SK-N-SH (cell line): ENCODE measurements at places on chromosomes 11 and 22.
A peak's percentile ranks its signal among the peaks of the same experiment; 100 is the strongest.

DNA sequence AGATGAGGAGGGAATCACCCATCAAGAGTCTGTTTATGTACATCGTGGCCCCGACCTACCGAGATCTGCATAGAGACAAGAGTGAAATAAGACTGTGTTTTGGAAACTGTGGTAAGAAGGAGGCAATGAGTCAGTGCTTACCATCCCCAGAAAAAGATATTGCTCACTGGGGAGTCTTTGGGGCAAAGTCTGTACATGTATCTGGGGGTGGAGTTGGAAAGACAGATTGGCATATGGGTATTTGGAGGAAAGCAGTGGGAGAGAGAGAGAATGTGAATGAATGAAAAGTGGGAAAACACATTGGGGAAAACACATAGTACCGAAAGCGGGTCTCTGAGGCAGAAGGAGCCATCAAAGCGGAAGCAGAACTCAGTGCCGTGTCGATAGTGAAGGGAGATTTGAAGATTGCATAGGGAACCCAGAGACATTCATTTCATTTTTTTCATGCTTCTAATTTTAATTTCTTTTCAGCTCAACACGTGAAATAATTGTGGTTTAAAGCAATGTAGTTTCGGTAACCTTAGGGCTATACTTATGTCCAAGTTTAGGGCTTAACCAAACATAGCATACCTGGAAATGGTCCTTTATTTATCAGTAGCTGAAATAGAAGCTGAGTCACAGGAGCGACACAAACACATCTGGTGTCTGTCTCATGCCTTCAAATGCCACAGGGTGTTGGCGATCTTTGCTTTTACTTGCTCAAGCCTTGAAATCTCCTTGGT, 98.6 kb upstream of the CD44 start:
- peaks cover 22% of the 10 kb centered on the region; the same call in 1 of the 2 replicates for H3K4me1 ChIP-seq
- no peak overlapping the region for H3K27ac ChIP-seq
- no peak overlapping the region for H3K4me3 ChIP-seq
- H3K27me3 ChIP-seq = no peaks in the 10 kb centered on the region

GRCh38 chr22:39430576-39431150, 26.1 kb upstream of the MGAT3 start:
- no peaks in the 10 kb centered on the region for H3K27me3 ChIP-seq
- no peak overlapping the region for H3K4me3 ChIP-seq
- peaks cover 4% of the 10 kb centered on the region; the same call in 1 of the 2 replicates for H3K4me1 ChIP-seq
- no peak for DNase-seq
- no peak overlapping the region for H3K27ac ChIP-seq

DNA sequence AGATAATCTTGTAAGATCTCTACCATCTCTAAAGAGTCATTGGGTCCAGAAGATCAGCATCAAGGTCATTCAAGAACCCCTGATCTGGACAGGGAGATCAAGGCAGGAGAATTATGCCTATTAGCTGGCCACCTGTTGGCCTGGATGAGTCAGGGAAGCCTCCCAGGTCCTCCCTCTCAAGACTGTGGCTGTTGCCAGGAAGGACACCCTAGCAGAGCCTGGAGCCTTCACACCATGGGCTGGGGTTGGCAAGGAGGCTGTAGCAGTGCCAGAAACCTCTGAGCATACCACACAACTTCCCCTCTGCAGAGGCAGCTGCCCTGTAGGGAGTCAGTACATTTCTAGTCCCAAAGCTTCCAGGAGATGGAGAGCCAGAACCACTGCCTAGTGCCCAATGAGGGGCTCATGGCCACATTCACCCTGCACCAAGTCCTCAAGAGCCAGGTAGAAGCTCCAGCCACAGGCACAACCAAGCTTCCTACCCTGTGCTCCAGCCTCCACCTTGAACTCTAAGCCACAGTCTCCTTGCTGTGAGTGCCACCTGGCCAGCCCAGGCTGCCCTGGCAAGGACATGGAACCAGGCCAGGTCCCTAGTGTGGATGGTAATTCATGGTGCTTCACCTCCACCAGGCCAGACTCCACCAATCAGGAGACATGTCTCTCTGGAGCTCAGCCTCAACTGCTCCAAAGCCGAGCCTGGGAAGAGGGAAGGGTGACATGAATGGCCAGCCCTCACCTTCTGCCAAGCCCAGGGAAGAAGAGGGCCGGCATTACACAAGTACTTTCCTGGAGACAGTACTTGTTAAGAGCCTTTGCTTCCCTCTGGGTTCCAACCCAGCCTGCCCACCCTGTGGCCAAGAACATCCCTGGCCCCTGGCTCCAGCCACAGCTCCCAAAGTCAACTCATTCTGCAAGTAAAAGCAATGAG, 124.3 kb downstream of the BUD13 start:
- H3K4me3 ChIP-seq = no peak overlapping the region
- DNase-seq = no peak
- H3K27ac ChIP-seq = no peak overlapping the region
- H3K4me1 ChIP-seq = no peaks in the 10 kb centered on the region

DNA sequence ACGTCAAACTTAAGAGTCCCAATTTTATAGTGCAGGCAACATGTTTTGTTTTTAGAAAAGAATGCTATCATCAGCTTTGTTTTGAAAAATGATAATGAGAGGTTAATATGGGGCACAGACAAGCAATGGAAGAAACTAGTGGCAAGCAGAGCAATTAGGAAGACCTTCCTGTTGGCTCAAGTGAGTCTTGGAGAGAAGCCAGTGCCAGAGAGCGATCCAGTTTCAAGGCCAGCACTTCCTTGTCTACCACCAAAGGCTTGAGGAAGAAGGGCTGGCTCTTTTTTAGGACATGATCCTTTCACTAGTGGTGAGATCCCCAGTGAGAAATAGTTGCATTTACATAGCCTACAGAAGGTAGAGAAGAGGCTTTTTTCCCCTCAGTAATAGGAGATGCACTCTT, 1340.7 kb downstream of the LRRC4C start:
- no peaks in the 10 kb centered on the region for H3K27me3 ChIP-seq
- no peaks in the 10 kb centered on the region for H3K36me3 ChIP-seq
- no peak overlapping the region for H3K27ac ChIP-seq
- no peak for DNase-seq
- H3K4me1 ChIP-seq = peaks cover 6% of the 10 kb centered on the region; the same call in 1 of the 2 replicates

GRCh38 chr11:128467610-128468041, 119.7 kb downstream of the ETS1 start:
- H3K36me3 ChIP-seq = peaks cover 32% of the 10 kb centered on the region
- H3K27ac ChIP-seq = peak overlapping the region; percentile 99
- H3K27me3 ChIP-seq = no peaks in the 10 kb centered on the region

DNA sequence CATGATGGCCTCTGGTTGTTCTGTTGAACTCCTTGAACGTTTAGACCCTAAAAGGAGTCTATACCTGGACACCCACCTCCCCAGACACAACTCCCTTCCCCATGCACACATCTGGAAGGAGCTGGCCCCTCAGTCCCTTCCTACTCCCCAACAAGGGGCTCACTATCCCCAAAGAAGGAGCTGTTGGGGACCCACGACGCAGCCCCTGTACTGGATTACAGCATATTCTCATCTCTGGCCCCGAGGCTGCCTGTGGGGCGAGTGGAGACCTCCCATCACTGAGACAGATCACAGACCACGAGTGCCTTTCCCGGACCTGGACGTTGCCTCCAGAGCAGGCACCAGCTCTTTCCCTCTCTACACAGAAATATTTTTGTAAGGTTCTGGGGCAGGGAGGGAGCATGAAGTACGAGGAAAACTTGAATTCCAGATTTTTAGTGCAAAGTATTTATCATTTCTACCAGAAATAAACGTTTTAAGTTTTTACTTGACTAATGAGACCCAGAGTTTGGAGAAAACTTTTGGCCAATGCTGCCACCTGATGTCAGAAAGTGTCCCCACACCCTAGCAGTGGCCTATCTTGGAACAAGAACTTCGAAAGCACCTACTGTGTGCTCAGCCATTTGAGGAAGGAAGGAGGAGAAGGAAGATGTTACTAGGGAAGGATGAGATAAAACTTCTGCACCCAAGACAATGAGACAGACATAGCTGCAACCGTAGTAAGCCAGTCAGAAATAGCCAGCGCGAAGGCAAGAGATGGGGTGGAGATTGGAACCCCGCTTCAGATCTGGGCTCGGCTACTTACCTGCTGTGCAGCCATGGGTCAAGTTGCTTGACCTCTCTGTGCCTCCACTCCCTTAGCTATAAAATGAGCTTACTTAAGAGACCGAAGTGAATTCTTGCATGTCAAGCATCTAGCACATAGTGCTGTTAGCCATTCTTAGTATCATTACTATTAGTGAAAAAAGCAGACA, 10.2 kb upstream of the POU2F3 start:
- no peaks in the 10 kb centered on the region for H3K36me3 ChIP-seq
- H3K4me1 ChIP-seq = no peaks in the 10 kb centered on the region
- no peak overlapping the region for H3K27ac ChIP-seq
- peak; percentile 66 for DNase-seq

DNA sequence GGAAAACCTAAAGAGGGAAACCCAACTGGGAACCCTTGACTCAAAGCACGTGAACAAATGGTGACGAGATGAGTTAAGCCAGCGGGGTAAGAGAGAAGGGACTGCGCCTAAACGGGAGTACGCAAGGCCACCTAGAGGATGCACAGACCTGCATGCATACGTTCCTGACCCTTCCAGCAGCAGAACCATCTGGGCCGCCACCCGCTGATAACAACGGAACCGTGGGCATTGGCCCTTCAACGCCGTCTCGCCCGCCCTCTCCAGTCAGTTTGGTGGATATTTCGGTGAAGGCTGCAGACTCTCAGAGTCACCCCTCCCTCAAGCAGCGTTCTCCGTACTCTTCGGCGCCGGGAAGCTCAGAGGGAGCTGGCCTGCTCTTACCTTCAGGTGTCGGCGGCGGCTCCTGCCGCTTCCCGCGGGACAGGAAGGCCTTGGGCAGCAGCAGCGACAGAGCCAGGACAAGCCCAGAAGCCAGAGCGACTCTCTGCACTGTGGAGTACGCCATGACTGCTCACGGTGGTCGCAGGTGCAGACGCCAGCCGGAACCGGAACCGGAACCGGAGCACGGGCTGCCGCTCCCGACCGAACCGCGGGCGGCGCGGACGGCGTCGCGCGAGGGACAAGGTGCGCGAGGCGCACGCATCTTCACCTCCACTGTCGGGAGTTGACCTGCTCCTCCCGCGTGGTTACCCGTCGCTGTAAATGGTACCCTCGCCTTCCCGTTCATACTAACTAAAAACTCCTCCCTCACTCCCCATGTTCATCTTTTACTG, at the start of gene RIC3:
Gene RIC3, minus strand, starts transcription at position 541 of the 773 bp plus-strand sequence. Its CDS starts 36 bp downstream, at position 505.
- peak within 1 kb of the TSS; percentile 56 for H3K4me3 ChIP-seq
- DNase-seq = peak; percentile 74
- no peaks in the 10 kb centered on the region for H3K36me3 ChIP-seq
- H3K4me1 ChIP-seq = peaks cover 2% of the 10 kb centered on the region
- peak within 1 kb of the TSS; percentile 80 for H3K27ac ChIP-seq

DNA sequence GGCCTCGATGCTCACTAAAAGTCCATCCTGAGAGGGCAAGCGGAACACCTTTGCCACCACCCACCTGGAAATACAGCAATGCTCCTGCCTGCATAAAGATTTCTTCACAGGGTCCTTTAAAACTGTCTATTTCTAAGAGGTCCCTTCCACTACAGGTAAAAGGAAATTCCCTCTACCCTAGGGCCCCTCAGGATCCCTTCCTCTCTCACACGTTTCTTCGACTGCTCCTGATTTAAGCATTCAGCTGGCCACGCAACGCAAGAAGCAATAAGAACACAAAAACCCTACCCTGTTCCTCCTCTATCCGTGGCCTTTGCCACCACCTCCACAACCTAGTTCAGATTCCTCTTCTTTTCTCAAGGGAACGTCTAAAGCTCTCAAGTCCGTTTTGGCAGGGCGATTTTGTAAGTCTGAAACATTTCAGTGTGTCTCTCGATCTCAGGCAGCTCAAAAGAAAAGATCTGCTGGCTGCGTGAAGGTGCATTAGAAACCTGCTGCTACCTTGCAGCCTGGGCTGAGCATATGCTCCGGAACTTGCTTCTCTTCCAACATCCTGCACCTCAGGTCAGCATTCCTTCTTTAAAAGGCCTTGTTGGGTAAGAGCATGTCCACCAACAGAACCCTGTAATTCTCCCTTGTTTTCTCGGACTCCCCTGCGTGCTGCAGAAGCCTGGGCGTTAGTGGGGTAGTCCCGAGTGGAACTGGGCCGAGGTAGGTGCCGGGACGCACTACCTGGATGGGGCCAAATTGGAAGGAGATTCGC, 1.6 kb downstream of the LGR4 start:
- H3K27me3 ChIP-seq = no peaks in the 10 kb centered on the region
- DNase-seq = no peak
- H3K4me3 ChIP-seq = peak overlapping the region; percentile 87
- H3K36me3 ChIP-seq = no peaks in the 10 kb centered on the region
- H3K4me1 ChIP-seq = peaks cover 10% of the 10 kb centered on the region
- no peak overlapping the region for H3K27ac ChIP-seq

DNA sequence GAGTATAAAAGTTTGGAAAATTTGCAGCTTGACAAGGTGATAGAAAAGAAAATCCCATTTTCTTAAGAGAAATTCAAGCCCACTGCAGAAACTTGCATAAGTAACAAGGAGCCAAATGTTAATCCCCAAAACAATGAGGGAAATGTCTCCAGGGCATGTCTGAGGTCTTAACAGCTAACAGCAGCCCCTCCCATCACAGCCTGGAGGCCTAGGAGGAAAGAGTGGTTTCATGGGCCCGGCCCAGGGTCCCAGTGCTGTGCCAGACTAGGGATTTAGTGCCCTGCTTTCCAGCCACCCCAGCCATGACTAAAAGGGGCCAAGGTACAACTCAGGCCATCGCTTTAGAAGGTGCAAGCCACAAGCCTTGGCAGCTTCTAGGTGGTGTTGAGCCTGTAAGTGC, 123.7 kb upstream of the TRPC6 start:
- no peaks in the 10 kb centered on the region for H3K27me3 ChIP-seq
- no peak overlapping the region for H3K27ac ChIP-seq
- no peak overlapping the region for H3K4me3 ChIP-seq
- DNase-seq = no peak
- H3K36me3 ChIP-seq = no peaks in the 10 kb centered on the region

DNA sequence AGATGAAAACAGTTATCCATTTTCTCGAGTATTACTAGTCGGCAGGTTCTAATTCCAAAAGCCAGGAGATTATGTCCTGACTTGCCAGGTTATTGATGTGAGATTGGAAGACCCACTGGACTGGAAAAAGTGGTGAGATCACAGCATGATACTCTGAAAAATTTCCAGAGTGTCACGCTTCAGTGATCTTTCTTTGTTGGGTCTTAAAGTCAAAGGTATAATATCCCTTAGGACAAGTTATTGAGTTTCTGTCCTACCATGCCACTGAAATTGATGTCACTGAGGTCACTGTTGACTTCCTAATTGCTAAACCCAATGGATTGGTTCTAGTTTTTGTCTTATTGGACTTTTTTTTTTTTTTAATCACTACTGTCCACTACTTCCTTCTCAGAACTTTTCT, 104.5 kb upstream of the GRAMD1B start:
- H3K36me3 ChIP-seq = no peaks in the 10 kb centered on the region
- no peak overlapping the region for H3K4me3 ChIP-seq
- no peak overlapping the region for H3K27ac ChIP-seq
- H3K4me1 ChIP-seq = no peaks in the 10 kb centered on the region; the same call in 1 of the 2 replicates
- H3K27me3 ChIP-seq = no peaks in the 10 kb centered on the region; the same call in 1 of the 2 replicates
